Left lung (tissue), 14 donors: ENCODE measurements at places on chromosomes 1 and 21. TPM values are rescaled to one million over a fixed set of nuclear protein-coding genes. Genes with fewer than 3 reads are reported as not detected.
A peak's percentile ranks its signal among the peaks of the same experiment; 100 is the strongest.

- DNase-seq, result no peak
Observed at GRCh38 chr1:241654019-241654418, 1.9 kb downstream of the WDR64 start.

Gene PRKAA2
- polyA plus RNA-seq, result 4.1 TPM

Gene PLA2G2C
- polyA plus RNA-seq, result not detected

Gene IVL
- not detected for polyA plus RNA-seq

Gene DNAJC28
- 4.2 TPM for polyA plus RNA-seq

DNA sequence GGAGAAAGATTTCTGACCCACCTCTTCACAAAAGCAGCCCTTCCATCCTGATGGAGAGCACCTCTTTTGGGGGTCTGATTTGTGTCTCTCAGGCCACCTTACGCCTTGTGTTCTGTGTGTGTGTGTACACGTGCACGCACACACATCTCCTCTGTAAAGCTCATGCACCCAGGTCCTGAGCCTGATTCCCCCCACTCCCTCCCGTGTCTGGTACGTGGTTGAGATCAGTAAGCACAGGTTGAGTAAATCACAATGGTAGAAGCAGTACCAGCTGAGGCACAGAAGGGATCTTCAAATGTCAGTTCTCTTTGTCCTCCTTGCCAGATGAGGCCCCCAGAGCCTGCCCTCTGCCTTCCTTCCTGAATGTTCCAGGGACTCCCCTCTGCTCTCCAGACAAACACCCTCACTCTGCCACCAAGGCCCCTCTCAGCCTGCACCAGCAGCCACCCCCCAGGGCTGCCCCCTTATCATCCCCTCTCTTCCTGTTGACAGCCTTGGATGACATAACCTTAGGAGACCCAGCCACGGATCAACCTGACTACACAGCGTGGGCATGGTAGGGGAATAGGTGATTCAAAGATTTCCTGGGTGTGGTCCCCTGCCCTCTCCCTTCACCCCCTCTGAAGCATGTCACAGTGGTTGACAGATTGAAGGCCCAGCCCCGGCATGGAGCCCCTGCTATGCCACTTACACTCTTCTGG lies 112.8 kb downstream of the HIVEP3 start:
- no peak for DNase-seq

GRCh38 chr1:52601991-52602855 lies at the start of gene GPX7:
Gene GPX7 (plus strand): TSS chr1:52602371. CDS start chr1:52602410, 39 bp downstream.
- DNase-seq, result peak; percentile 86

- DNase-seq, result no peak
Observed at GRCh38 chr1:29531596-29531995, 295.3 kb downstream of the PTPRU start.

Gene NUAK2
- polyA plus RNA-seq, result 6.1 TPM

DNA sequence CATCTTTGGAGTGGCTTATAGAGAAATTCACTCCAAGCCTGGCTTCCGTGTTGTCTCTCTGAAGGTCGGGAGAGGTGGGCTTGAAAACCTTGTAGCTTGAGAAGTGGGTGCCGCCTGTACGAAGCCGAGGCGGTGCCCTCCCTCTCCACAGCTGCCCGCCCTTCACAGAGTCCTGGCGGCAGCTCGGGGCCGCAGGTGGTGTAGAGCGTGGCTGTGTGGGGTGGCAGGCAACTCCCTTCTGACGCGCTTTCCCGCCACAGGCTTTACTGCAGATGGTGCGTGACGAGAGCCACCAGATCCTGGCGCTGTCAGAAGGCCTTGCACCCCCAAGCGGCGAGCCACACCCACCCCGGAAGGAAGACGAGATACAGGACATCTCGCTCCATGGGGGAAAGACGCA lies 33.1 kb upstream of the DIP2A start:
- no peak for DNase-seq

- no peak for DNase-seq
Observed at GRCh38 chr1:191348328-191348727, 809.9 kb upstream of the RGS18 start.
